ENCODE measurements at places on chromosomes 7 and 10.

GRCh38 chr7:92647011-92647625 lies 56.9 kb upstream of the FAM133B start:
- no peak for DNase-seq

DNA sequence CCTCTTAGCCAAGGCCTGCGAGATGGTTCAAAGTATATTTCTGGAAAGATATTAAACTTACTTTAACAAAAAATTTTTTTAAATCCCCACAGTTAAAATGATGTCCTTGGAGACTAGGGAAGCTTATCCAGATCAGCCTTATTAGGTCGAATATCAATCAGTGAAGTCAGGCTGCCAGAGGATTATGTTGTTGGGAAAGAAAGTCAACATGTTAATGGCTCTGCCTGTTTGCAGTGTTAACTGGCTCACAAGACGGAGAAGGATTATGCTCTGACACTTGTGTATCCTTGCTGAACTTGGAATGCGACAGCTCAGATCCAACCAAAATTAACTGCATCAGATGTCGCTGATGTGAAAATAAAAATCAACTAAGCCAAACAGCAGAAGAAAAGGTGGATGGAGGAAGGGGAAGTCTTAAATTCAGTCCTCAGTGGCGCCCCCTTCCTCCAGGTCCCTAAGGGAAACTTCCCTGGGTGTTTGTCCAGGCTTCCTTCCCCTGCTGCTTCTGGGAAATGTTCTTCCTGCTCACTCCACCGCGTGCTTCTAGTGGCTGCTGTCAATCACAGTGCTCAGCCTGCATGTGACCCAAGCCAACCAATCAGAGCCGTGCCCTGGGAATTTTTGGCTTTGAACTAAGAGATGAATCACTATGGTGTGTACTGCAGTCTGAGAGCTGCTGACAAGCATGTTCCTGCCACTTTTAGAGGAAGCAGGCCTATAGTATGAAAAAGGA lies 690.4 kb upstream of the NRP1 start:
- no peak for DNase-seq

- no peak for DNase-seq
These were observed 39.2 kb upstream of the HPS1 start for GRCh38 chr10:98485959-98486358.

DNA sequence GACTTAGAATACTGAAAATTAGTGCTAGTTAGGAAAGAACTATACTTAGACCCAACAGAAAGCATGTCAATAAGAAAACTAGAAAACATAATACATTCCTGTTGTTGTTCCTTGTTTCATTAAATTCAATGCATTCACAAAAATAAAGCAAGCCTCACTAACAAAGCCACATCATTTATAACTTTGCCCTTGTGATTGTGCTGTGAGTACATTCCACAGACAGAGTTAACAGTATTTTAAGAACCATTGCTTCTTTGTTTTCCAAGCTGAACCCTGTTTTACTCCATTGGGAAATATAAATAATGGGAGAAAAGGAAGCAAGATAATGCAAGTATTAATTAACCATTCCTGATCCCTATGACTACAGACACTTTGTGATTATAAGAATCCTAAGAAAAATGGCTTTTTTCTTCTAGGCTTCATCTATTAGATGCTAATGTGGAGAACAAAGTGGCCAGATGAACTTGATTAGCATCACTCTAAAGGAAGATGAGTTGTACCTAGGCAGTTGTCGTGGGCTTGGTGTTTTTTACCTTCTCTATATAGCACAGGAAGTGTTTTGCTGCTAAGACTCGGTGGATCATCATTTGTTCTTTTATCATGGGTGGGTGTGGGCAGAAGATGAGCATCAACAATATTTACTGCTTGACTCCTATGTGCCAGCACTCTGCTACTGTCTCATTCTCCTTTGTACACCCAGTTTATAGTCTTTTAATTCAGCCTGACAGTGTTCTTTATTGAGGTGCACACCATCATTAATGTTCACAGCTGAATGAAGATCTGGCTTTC lies 34.2 kb upstream of the ZNRF2 start:
- DNase-seq = no peak

DNA sequence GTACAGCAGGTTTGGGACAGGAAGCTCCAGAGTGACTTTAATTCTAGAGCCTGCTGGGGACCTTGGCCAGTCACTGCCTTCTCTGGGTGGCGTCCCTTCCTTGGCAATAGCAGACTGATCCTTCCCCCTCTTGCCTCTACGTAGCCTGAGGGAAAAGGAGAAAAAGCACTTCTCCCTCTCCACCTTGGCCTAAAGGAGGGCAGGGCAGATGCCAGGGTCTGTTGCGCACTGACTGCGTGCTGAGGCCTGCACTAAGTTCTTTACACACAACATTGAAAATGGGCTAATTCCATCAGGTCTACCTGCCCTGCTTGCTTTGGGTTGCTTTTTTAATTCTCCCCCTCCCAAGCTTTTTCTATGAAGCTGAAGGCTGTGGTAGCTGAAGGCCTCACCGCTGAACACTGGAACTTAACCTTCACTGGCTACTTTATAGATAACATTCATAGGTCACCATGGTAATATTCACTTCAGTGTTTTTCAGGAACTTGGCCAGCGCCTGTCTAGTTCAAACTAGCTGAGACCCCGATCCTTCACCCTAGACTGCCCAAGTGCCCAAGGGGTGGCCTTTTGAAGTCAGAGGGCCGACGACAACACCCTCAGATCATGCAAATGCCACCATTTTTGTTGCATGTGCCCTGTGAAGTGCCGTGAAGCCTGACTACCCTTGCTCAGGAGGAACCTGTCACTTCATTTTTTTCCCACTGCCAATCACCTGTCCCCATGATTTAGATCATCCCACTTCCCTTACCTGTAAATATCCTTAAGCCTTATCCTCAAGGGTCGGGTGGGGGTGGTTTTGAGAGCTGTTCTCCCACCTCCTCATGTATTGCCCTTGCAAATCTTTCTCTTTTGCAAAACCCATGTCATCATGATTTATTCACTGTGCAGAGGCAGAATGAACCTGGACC lies 28.7 kb downstream of the PRF1 start:
- no peak for DNase-seq

DNA sequence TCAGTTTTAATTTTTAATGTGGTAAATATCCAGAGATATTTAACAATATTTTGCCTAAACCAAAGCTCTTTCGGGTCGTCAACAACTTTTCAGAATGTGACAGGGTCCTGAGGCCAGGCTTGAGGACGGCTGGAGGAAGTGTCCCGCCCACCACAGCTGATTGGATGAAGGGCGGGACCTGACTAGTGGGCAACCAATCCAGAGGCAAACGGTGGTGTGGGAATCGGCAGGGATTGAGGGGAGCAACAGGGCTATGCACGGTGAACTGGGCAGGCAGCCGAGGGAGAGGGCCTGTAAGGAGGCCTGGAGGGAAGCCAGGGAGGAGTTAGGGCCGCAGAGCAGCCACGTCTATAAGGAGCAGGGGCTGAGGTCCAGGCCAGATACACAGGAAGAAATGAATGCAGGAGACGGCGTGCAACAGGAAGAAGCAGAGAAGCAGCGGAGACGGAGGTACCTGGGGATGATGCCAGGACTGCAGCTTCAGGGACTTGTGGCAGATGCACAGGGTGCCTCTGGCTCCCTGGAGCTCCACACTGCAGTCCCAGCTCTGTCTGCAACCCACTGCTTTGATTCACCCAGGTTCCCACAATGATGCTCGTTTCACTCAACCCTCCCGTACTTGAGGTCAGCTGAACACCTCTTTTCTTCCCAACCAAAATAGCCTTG lies 46.1 kb upstream of the ZMIZ1 start:
- no peak for DNase-seq

All from HL-60 (cell line).